Stimulated activated naive CD8-positive, alpha-beta T cell treated with anti-CD3 and anti-CD28 coated beads, Interleukin-15, Interleukin-2, amounts not matched to agents 100 U/mL and 50 U/mL, for 24 hours (primary cell): ENCODE measurements at places on chromosomes 2 and 18.

- DNase-seq = no peak
These were observed 984.5 kb downstream of the TSN start for GRCh38 chr2:122739732-122740593.

DNA sequence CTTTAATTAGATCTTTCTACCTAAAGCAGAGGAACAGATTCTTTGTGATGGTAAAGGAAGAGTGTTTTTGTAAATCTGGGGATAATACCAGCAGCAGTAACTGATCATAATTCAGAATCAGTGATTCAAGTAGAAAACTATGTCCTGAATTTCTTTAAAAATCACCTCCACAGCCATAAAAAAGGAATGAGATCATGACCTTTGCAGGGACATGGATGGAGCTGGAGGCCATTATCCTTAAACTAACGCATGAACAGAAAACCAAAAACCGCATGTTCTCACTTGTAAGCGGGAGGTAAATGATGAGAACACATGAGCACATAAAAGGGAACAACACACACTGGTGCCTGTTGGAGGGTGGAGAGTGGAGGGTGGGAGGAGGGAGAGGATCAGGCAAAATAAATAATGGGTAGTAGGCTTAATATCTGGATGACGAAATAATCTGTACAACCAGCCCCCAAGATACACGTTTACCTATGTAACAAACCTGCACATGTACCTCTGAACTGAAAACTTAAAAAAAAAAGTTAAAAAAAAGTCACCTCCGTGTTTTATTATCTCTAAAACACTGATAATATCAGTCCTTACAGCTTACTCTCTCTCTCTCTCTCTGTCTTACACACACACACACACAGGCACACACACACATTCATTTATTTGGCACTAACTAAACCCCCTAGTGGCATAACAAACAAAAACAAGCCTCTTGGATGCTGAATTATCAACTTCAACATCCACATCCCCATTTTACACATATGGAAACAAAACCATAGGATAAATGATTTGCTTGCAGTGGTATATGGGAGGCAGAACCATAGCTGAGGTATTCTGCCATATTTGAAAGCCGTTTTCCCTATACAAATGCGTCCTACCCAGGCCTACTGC lies 1.4 kb downstream of the TM4SF20 start:
- DNase-seq = no peak

- DNase-seq = no peak
These were observed 255.7 kb downstream of the DSEL start for GRCh38 chr18:67260841-67261240.

DNA sequence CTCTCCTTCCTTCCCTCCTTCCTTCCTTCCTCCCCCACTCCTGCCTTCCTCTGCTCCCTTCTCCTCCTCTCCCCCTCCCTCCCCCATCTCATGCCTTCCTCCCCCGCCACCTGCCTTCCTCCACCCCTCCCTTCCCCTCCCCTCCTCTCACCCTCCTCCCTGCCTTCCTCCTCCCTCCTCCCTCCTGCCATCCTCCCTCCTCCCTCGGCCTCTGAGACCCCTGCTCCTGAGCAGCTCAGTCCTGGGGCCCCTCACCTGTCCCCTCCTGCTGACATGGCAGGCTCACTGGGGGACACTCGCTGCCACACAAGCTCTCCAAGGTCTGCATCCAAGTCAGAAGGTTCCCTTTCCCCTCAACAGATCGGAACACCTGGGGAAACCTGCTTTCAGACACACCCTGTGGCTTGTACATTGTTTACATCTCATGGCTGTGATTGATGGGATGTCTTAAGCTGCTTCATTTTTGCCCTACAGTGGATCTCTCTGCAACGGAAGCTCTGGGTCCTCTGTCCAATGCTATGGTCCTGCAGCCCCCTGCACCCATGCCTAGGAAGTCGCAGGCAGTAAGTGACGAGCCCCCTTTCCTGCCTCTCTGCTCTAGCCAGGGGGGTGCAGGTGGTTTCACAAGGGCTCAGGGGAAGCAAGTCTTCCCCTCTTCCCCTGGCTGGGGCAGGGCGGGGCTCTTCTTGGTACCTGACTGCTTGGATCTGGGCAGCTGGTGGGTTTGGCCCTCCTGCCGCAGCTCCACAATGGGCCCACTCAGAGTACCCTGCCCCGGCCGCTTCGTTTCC lies 22.9 kb downstream of the ITGB1BP1 start:
- DNase-seq = no peak

- DNase-seq = no peak
These were observed 65.4 kb upstream of the MMADHC start for GRCh38 chr2:149652926-149653325.

DNA sequence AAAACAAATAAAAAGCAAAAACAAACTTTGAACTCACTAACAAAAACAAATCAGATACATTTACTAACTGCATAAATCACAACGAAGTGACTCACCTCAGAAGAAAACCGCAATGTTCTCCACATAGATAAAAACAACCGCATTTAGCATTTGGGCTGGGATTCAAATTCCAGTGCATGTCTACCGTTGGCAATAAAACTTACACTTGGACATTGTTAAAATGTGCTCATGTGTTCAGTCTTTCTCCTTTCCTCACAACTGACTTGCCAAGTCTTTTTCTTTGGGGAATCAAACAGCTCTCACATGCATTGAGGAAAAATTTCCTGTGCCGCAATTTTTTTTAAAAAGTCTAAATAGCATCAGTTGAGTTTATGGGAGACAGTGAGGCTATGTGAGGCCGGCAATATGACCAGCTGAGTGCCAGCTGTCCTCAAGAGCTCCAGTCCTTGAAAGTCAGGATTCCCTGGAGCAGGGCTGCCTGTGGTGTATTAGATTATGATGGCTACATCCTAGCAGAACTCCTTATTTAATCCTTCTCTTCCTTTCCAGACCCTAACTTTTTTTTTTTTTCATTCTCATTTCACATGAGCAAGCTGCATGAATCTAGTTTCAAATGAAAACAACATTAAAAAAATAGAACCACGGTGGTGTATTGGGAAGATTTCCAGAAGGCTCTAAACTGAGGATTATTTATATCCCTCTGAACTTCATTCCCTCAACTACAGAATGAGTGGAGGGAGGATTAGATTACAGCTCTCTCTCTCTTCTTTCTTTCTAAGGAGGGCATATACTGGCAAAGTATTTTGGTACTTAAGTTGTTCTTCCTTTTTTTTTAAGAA lies 70.2 kb upstream of the MEIS1 start:
- no peak for DNase-seq

DNA sequence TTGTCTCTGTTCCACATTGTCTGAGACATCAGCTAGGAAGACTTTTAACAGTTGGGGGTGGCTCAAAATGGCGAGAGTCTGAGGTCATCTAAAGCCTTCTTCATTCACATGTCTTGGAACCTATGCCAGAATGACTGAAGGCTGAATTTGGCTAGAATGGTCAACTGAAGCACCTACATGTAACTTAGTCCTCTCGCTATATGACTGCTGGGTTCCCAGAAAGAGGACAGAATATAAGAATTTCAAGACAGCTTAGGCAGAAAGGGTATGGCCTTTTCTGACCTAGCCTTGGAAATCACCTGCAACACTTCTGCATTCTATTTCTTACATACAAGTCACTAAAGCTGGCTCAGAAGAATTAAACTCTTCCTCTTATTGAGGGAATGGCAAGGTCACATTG lies 75.6 kb upstream of the OTX1 start:
- no peak for DNase-seq

- DNase-seq = no peak
These were observed 162.7 kb upstream of the ID2 start for GRCh38 chr2:8518979-8519668.

- DNase-seq = no peak
These were observed 6.4 kb upstream of the NCKAP5 start for GRCh38 chr2:133574620-133575019.

DNA sequence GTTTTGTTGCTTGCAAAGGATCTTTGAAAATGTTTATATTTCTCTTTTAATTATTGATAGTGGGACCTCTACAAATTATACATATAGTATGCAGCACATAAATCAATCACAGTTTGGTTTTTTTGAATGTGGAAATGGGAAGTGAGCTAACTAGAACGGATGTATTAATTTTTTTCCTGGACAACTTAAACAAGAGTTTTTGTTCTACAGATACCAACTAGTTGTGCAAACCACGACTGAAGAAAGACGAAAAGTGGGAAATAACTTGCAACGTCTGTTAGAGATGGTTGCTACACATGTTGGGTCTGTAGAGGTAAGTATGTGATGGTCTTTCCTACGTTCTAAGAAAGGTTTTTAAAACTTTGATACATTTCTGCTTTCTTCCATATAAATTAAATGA lies 39.2 kb downstream of the NDC80 start:
- DNase-seq = no peak

GRCh38 chr18:63365876-63366212 lies 1.2 kb downstream of the KDSR start:
- DNase-seq = peak; percentile 27

GRCh38 chr2:47662552-47662951 lies 120.4 kb upstream of the MSH6 start:
- no peak for DNase-seq

GRCh38 chr2:68824831-68825230 lies 46.4 kb downstream of the BMP10 start:
- DNase-seq = no peak

- no peak for DNase-seq
These were observed 15.8 kb downstream of the ASAP2 start for GRCh38 chr2:9222239-9222892.

- no peak for DNase-seq
These were observed 33.7 kb upstream of the IL1R2 start for GRCh38 chr2:101958061-101958460.

DNA sequence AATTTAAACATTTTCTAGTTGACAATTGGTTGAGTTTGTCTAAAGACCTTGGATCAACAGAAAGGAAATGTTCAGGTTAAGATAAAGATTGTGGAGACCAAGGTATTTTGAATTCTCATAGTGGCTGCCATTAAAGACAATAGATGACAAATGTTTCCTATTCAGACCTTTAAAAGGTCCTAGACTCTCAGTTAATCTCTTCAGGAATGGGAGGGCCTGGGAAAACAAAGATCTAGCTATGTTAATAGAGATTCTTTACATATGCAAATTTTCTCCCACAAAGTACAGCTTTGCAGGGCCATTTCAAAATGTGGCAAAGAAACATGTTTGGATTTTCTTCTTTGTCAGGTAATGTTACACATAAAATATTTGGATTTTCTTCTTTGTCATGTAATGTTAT lies 403.9 kb downstream of the SPAG16 start:
- DNase-seq = no peak

DNA sequence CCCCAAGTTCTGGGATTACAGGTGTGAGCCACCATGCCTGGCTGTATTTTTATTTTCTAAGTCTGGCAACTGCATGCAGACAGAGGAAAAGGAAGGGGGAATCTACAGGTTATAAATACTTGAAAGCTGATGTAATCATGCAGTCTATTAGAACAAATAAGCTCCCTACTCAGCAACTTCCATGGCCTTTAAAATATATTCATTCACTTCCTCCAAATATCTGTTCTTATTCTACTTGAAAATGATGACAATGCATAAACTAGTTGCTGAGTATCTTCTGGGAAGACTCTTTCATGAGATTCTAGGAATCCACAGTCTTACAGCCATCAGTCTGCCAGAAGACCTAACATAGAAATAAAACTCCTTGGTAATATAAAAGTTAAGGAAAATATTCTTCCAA lies 66.9 kb upstream of the NCKAP5 start:
- DNase-seq = no peak

DNA sequence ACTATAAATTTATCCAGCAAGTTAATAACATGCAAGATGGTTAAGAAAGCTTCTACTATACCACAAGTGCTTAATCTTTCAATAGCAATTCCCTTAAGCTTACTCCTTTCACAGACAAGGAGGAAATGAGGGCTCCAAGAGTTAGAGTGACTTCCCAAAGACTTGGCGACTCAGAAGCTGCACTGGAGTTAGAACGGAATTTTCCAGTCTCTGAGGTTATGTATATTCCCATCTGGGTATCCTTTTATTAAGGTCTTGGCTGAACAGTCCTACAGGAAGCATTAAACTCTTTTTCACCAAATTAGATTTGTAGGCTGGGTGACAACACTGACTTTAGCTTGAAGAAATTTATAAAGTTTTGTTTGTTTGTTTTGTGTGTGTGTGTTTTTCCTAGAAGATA lies 256.9 kb upstream of the DPP10 start:
- no peak for DNase-seq

DNA sequence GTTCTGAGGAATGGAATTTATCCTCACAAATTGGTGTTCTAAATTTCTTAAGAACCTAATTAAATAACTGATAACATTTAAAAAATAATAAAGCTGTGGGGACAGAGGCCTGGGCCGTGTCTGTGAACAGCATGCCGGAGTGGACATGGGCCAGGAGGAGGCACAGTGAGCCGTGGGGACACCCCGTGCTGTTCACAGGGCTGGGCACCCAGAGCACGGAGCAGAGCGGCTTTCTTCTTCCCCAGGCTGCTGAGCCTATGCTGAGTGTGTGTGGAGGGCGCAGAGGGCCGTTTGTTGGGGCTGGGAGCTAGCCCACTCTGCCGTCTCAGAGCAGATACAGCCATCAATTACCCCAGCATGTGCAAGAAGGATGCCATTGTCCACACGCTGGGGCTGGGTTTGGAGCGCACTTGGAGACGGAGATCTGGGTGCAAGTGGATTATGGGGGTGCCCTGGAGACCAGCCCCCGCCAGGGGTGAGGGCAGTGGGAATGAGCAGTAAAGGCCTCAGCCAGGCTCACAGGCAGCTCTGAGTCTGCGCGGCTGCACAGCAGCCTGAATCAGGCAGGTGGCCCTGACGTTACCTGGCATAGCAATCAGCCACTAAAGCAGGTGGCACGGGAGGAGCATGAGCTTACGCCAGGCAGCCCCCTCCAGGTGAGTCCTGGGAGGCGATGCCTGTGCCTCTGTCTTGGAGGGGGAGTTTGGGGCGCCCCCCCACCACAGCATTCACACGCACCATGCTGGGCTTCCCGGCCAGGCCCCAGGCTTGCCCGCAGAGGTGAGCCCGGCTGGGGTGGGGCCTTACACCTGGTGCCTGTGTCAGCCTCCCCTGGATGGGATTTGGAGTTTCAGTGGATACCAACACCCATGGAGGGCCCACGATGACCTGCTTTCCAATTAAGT lies 52.1 kb upstream of the SLC66A3 start:
- DNase-seq = no peak

- no peak for DNase-seq
These were observed 1.1 kb upstream of the TTR start for GRCh38 chr18:31590570-31590969.

- DNase-seq = no peak
These were observed 122.1 kb upstream of the HS6ST1 start for GRCh38 chr2:128440666-128441340.

GRCh38 chr2:2686222-2686621 lies 355.1 kb upstream of the MYT1L start:
- DNase-seq = no peak

DNA sequence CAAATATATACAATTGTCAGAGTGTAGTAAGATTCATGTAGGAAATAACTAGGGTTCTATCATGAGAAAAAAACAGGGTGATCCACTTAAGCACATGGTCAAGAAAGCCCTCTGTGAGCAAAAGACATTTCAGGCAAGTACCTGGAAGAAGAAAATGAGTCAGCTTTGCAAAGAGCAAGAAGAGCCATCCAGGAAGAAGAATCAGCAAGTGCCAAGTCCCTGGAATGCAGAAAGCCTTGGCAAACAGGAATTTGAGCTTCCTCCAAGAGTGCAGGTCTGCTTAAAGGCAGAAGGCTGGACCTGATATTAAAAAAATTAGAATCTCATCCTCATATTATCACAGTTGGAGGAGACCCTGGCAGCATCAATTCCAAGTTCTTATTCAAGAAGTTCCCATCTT lies 188.5 kb upstream of the CELF4 start:
- no peak for DNase-seq

GRCh38 chr2:119430023-119430498 lies 1.6 kb upstream of the TMEM37 start:
- no peak for DNase-seq

- no peak for DNase-seq
These were observed 70.8 kb downstream of the DDX18 start for GRCh38 chr2:117885308-117885707.

GRCh38 chr2:152710713-152711112 lies 6.5 kb downstream of the PRPF40A start:
- no peak for DNase-seq
